Activated T-helper 1 cell treated with anti-CD3 and anti-CD28 coated beads, Interleukin-12 subunit alpha, Interleukin-12 subunit beta, Interleukin-2, Interleukin-4 antibody, amounts not matched to agents 30 ng/mL and 10 ng/mL and 1 ng/mL, durations not matched to agents 14 hours and 24 hours and 36 hours (primary cell): ENCODE measurements at places on chromosomes 11 and 22. TPM values are rescaled to one million over a fixed set of nuclear protein-coding genes. Genes with fewer than 3 reads are reported as not detected.

DNA sequence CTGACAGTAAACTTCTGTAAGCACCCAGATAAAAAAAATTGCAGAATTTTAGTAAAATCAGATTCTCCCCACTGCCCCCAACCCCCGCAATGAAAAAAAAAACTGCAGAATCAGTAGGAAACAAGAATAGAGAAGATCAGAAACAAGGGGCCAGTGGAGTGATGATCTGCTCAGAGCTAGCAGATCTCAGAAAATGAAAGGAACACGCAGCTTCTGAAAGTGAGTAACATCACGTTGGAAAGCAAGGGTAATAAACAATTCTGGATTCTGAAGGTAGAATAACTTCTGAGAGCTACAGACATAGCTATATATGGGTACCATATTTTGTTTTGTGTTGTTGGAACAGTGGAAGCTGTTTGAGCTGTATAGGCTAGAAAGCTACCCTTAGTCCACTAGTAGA, 23.2 kb downstream of the ACAT1 start:
- peaks cover 22% of the 10 kb centered on the region for H3K4me1 ChIP-seq
- no peak for DNase-seq
- peak overlapping the region; percentile 73 for H3K27ac ChIP-seq
- peaks cover 77% of the 10 kb centered on the region for H3K36me3 ChIP-seq
- H3K27me3 ChIP-seq, result no peaks in the 10 kb centered on the region

DNA sequence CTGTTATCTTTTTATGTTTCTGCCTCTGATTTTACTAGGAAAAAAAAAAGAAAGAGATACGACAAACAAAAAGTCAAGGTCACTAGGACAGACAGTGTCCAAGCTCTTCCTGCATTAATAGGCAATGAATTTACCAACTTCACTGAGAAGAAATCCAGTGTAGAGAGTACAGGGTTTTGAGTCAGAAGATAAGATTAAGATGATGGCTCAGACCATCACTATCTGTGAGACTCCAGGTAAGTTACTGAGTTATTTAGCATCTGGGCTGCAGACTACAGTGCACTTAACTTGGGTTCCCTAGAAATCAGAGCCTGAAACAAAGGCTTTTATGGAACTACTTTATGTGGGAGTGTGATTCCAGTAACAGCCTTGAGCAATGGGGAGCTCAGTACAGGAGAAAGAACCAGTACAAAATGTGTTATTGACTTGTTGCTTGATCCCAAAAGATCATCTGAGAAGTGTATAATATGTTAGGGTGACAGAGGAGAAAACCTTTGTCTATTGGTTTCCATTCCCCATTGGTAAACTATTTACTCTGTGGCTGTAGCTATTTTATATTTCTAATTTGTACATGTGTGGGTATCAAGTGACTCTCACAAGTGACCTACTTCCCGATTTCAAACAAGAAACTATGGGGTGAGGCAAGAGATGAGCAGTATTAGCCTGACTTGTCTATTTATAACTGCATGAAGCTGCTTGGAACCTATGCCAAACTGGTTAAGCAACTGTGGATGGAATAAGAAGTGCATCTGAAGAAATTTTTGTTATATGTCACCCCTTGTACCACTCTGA, 395.8 kb downstream of the RAB38 start:
- H3K36me3 ChIP-seq, result no peaks in the 10 kb centered on the region
- H3K4me3 ChIP-seq, result no peak overlapping the region
- DNase-seq, result no peak
- no peaks in the 10 kb centered on the region for H3K4me1 ChIP-seq
- no peaks in the 10 kb centered on the region for H3K27me3 ChIP-seq
- H3K27ac ChIP-seq, result no peak overlapping the region

GRCh38 chr11:71180694-71181470, 71.5 kb downstream of the SHANK2 start:
- no peak for DNase-seq
- no peaks in the 10 kb centered on the region for H3K4me1 ChIP-seq
- no peaks in the 10 kb centered on the region for H3K36me3 ChIP-seq
- H3K27me3 ChIP-seq, result peaks cover 8% of the 10 kb centered on the region
- H3K4me3 ChIP-seq, result no peak overlapping the region
- H3K27ac ChIP-seq, result no peak overlapping the region

GRCh38 chr22:37752189-37753087, 55.3 kb upstream of the GCAT start:
- DNase-seq, result no peak
- peaks cover 6% of the 10 kb centered on the region for H3K4me1 ChIP-seq
- no peak overlapping the region for H3K4me3 ChIP-seq
- no peak overlapping the region for H3K27ac ChIP-seq
- peaks cover 8% of the 10 kb centered on the region for H3K36me3 ChIP-seq

- peaks cover 18% of the 10 kb centered on the region for H3K4me1 ChIP-seq
- H3K27me3 ChIP-seq, result peaks cover 2% of the 10 kb centered on the region
- peak overlapping the region; percentile 61 for H3K27ac ChIP-seq
- peaks cover 73% of the 10 kb centered on the region for H3K36me3 ChIP-seq
- DNase-seq, result no peak
Measured at GRCh38 chr11:43447151-43447550, 88.4 kb downstream of the TTC17 start.

The OTOG gene
- total RNA-seq, result not detected in 2 replicates

The SLC16A8 gene
- 0.34 TPM in 1 of 2 replicates, not detected in the other for total RNA-seq
